ENCODE measurements at places on chromosomes 4 and X.

DNA sequence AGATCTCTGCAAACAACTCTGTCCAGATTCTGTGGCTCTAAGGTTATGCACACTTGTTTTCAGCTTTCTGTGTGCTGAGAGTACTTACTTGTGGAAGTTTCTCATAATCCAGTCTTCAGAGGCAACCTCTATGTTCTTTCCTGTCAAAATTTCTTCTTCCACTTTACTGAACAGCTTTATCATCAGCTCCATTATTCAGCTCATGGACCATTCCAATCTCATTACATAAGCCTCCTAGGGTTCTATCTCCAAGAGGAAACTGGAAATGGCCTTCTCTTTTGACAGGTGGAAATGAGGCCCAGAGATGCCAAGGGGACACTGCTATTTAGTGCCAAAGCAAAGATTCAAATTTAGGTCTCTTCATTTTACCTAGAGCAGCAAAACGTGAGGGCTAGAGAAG, 61.3 kb downstream of the CHRDL1 start:
- DNase-seq: no peak

GRCh38 chr4:124224256-124224655, 488.3 kb downstream of the ANKRD50 start:
- no peak for DNase-seq

- DNase-seq: no peak
These were observed 20.2 kb upstream of the RBPJ start for GRCh38 chr4:26300314-26301307.

DNA sequence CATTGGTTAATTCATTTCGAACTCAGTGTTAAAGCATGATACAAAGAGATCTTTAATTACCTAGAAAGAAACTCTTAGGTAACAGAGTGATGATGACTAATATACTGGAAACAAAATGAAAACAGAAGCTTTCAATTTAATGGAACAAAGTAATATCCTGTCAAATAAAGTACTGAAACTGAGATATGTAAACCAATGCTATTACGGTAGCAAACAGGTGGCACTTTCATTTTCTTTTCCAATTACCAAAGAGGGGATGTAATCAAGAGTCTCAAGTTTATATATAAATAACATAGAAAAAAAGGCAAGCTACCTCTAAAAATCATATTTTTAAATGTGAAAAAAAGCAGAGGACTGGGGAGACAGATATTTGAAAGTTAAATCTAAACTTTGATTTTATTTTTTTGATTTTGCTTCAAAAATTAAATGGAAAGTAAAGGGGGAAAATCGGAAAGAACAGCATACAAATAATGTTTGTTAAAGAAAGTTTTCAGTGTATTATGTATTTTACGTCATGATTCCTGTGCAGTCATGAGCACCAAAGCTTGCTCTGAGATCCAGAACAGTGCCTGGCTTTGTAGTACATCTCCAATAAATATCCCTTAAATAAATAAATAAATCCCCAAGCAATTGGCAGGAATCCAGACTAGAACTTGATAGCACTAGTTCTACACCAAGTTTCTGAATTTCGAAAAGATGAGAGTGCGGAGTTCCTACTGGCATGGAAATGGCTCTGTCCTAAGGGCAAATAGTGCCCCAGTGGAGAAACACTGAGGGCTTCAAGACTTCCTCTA, 25.0 kb upstream of the RAPGEF2 start:
- no peak for DNase-seq

- DNase-seq: no peak
These were observed 327.3 kb downstream of the MAPK10 start for GRCh38 chr4:86032476-86033022.

DNA sequence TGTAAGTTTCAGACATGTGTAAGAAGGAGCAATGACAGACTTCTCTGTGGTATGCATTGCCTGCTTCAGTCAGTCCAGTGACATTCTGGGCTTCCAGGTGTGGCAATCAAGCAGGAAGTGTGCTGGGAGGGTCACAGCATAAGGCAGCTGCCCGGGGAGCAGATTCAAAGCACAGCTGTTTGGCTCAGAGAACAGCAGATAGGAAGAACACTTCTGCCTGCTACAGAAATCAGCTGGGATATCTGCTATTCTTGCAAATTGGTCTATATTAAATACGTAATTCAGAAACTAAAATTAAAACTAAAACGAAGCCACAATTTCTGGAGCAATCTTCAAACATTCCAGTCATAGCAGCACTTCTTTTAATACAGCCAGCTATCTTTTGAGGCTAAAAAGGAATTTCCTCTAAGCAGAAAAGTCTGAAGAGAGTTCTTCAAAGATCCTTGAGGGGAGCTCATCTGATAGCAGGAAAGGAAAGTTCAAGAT, 47.5 kb upstream of the GALNT7 start:
- peak; percentile 9 for DNase-seq

- DNase-seq: no peak
These were observed 101.6 kb downstream of the PDE5A start for GRCh38 chr4:119526786-119527550.

GRCh38 chrX:46577221-46578005, 3.8 kb downstream of the CHST7 start:
- DNase-seq: no peak

GRCh38 chr4:24550441-24551175, 33.7 kb downstream of the DHX15 start:
- no peak for DNase-seq

DNA sequence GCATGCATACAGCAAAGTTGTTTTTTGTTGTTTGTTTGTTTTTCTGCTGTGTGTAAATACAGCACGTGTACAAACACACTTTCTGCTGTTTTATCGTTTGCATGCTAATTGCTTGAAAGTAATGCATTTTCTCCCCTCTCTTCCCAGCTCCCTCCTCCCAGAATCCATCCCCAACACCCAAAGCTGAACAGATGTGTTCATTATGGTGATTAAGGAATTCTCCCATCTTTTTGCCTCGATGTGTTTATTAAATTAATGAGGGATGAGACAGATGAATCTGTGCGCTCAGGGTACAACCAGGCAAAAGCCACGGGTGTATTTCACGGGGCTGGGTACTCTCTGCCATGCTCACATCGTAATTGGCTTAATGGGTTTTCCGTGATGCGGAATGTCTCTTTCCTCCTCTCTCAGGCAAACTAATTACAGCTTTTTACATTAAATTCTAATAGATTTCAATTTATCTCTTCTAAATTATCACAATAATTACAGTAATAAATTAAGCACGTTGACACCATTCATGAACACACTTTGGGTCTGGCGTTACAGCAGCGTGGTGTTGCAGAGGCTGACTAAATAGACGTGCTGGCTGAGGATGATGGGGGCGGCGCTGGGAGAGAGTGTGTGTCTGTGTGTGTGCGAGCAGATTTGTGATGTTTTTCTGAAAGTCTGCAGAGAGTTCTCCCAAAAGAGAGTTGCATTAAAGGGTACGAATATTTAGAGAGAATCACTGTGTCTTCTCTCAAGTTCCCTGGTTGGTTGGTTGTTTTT, 117.7 kb downstream of the CRLF2 start:
- DNase-seq: no peak

DNA sequence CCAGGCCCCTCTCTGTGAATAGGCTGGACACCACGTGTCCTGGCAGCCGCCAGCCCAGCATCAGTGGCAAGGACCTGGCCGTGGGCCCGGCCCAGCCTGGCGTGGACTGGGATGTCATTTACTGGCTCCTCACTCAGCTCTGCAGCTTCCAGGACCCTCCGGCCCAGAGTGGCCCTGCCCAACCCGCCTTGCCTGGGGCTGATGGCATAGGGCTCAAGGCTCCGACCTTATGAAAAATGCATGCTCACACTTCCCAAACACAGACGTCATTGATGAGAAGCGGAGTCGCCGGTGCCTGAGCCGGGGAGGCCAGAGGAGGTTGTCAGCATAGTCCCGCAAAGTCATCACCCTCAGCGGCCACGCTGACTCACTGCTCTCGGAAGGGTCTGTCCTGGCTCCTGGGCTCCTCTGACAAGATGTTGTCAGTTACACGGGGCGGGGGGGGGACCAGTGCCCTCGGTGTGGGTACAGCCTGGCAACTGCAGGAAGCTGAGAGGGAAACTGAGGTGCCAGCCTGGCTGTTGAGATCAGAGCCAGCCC, 14.3 kb downstream of the CFAP99 start:
- DNase-seq: no peak

DNA sequence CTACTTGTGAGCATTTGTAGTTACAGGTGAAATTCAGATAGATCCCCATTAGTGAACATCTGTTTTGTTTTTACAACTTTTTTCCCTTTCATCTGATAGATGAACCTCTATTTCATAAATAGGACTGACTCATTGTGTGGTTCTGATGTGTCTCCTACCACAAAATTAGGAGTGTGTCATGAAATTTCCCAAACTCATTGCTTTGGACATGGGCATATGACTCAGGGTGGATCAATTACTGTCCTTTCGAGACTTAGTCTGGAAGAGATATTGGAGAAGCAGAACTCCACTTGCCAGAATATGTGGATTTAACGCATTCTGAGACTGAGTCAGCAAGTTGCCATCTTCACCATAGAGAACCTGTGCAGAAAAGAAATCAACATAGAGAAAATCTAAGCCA, 53.5 kb upstream of the PCDH10 start:
- DNase-seq: no peak

DNA sequence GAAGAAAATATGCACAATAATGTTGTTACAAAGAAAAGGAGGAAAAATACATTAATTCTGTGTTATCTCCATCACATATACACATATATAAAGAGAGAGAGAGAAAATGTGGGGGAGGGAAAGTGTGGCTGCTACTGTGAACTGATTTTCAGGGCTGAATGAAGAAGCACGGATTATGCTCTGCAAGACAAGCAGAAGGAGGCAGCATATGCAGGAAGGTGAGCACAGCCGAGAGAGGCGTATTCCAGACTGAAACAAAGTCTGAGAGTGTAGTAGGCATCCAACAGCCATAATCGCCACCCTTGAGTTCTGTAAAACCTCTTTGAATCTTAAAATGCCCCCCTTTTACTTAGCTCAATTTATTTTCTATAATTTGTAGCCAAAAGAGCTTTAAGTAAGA, 1081.8 kb upstream of the GRID2 start:
- DNase-seq: no peak
